Body of pancreas (tissue), 4 donors: ENCODE measurements at places on chromosomes 4 and X. TPM values are rescaled to one million over a fixed set of nuclear protein-coding genes. Genes with fewer than 3 reads are reported as not detected.

Gene EDNRA
- total RNA-seq: 1.3 TPM

GRCh38 chrX:137574784-137575293 lies 8.9 kb downstream of the ZIC3 start:
- no peak for DNase-seq

GRCh38 chr4:7423801-7424552 lies 10.8 kb downstream of the PSAPL1 start:
- DNase-seq: peak; percentile 2

- DNase-seq: no peak
These were observed 15.0 kb upstream of the TLR1 start for GRCh38 chr4:38819569-38819968.
